ENCODE measurements at places on chromosomes 3 and 15.

- DNase-seq: no peak
Measured at GRCh38 chr15:63396152-63396928, 14.7 kb upstream of the CA12 start.

GRCh38 chr3:162168715-162169114 lies 672.1 kb downstream of the OTOL1 start:
- DNase-seq: no peak

DNA sequence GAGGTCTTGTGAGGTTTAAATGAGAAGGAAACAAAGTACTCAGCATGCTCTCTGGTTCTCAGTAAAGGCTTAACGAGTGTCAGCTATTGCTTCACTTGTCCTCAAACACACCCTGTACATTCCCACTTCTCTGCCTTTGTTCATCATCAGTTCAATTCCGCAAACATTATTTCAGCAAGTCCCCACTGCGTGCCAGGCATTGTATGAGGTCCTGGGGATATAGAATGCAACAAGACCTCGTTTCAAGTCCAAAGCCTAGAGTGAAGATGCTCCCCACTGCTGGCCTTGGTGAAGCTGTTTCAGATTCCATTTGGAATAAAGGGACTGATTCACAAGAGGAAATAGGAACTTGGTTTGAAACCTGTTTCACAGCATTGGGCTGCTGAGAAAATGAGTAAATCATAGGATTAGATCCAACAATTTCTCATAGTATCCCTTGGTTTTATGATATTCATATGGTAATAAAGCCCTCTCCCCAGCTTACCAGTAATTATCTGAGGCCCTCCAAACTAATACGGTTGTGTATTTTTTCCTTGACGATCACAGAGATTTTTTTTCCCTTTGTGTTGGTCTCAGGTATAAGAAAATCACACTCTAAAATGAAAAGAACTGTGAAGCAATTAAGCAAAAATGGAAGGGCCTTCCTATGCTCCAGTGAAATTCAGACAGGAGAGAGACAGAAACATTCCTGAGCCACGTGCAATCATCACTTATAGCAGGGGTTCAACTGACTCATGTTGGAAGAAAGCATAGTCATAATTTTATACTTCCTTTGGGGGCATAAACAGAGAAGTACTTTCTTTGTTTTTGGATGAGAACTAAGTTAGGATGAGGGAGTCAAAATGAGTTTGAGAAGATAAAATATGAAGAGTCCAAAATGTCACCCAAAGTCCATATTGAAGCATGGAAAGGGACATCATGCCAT lies 258.6 kb downstream of the RORA start:
- no peak for DNase-seq

DNA sequence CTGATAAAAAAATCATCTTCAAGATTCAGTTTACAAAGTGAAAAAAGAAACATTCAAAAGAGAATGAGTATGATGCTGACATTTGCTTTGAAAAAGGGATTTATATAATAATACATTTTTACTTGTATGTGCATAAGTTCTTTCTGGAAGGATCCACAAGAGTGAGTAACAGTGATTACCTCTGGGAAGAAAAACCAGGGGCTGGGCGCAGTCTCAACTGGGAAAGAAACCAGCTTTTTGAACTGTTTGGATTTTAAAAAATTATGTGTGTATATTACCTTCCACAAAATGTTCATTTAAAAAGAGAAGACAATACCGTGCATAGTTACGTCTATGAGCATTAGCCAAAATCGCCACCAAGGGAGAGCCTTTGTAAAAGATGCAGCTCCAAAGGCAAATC lies 1.3 kb downstream of the CLEC3B start:
- no peak for DNase-seq

DNA sequence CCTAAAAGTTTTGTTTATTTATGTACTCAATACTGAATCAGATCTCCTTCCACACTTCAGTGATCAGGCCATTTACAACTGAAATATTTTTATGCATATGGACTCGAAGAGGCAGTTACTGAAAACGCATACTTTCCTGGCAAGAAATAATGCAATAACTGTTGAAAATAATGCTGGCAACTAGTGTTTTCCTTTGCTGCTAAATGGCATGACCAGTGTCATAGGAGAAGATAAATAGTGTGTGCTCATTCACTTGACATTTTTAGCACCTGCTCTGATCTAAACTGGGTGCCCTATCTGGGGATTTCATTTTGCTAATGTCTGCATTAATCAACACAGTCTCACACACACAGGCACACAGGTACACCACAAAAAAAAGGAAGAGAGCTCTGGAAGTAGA lies 695.2 kb downstream of the TUSC7 start:
- DNase-seq: no peak

- no peak for DNase-seq
Measured at GRCh38 chr3:45319996-45320305, 68.4 kb upstream of the LARS2 start.

GRCh38 chr3:133527081-133527715 lies 46.3 kb upstream of the CDV3 start:
- DNase-seq: no peak

- no peak for DNase-seq
Measured at GRCh38 chr3:194962056-194962455, 276.4 kb downstream of the FAM43A start.

- DNase-seq: no peak
Measured at GRCh38 chr15:75112848-75113492, 88.7 kb upstream of the C15orf39 start.

DNA sequence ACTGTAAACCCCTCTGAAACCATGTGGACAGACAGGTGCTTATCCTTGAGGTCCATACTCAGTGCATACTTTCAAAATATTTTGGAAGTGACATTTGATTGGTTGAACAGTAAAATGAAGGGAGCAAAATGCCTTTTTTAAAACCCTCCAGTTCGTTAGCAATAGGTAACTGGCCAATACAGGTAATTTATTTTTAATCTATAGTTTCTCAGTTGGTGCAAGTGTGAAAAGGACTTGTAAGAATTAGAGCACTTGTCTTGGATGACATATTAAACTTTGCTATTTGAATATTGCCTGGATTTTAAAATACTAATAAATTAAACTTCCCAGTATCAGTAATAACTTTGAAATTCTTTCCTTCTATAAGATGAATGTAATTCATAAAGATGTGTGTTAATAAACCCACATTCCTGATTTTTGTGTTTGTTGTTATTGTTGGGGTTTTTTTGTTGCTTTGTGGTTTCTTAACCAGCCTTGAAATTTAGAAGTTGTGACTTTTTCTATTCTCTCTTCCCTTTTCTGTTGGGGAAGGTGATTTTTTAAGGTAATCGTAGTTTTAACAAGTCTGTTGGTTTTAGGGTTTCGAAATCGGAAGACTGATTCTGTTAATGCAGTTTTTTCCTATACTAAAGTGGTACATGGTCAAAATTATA lies 90.0 kb downstream of the STT3B start:
- no peak for DNase-seq

DNA sequence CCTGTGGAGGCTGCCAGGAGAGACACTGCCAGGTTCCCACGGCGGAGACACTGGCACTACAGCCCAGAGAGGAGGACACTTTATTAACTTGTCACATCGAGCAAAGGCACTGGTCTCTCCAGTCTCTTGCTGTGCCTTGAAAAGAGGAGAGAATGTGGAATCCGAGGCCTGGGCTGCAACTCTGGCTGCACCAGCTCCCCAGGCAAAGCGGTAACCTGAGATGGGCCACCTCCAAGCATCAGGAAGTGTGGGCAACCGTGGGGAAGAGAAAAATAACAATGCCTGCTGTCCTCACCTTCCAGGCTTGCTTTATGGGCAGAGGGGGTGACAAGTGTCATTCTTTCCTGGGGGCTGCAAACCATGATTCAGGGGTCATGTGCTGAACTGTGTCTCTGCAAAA lies 91.6 kb upstream of the RGMA start:
- no peak for DNase-seq

GRCh38 chr15:82763361-82764116 lies 42.3 kb downstream of the FSD2 start:
- DNase-seq: no peak

DNA sequence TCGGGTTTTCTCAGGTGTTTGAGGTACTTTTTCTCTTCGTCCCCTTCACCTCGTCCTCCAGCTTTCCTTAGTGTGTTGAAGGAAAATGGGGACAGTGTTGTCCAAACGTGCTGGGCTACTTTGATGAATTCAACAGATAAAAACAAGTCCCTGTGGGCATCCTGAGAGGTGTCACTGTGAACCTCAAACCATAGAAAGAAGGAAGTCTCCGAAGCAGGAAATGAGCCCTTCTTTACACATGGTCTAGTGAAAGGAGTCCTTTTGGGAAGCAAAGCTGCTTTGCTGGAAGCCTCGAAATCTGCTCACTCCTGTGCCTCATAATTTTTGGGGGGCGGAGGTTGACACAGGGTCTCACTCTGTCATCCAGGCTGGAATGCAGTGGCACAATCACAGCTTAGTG lies 10.6 kb downstream of the IL17RB start:
- no peak for DNase-seq

DNA sequence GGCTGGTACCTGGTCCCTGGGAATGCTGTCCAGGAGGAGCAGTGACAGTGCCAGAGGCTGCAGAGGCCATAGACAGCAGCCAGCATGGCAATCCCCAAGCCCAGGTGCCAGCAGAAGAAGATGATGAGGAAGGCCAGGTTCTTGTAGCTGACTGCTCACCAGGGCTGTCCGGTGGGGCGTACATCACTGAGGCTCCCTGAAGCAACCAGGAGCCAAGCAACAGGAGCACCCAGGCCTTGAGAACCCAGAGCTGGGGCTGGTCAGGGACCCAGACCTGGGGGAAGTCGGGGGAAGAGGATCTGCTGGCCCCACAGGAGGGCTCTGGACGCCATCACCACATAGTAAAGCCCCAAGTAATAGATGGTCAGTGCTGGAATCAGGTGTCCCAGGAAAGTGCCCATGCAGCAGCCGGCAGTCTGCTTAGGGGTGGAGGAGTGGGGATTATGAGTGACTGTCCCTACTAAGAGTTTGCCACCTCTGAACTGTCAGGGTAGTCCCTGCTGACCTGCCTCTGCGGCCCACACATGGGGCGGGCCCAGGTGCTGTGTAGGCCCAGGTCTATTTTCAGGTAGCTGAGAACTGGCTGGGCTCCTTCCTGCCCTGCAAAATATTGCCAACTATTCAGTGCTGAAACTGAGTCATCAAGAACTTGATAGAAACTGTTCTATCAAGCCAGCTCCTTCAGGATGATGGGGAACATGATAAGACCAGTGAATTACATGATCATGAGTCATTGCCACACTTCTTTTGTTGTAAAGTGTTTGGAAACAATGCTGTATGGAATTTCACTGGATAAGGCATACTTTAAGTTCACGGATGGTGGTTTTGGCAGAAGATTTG lies 68.7 kb downstream of the CHRD start:
- no peak for DNase-seq

GRCh38 chr3:94307588-94307987 lies 244.7 kb downstream of the NSUN3 start:
- no peak for DNase-seq

DNA sequence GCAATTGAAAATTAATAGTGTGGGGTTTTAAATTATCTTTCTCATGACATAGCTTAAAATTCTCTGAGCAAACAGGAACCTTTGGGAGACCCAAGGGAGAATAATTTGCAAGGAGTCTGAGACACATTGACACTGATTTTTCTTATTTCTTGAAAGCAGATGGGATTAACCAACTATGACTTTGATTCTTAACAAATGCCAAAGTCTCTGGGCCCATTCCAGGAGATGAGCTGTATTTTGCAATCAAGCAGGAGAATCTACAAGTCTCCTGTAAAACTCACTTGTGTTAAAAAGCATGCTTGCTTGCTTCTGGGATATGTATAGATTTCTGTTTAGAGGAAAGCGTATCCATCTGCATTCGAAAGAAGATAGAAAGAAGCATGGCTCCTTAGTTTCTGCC lies 71.3 kb upstream of the STT3B start:
- DNase-seq: no peak

DNA sequence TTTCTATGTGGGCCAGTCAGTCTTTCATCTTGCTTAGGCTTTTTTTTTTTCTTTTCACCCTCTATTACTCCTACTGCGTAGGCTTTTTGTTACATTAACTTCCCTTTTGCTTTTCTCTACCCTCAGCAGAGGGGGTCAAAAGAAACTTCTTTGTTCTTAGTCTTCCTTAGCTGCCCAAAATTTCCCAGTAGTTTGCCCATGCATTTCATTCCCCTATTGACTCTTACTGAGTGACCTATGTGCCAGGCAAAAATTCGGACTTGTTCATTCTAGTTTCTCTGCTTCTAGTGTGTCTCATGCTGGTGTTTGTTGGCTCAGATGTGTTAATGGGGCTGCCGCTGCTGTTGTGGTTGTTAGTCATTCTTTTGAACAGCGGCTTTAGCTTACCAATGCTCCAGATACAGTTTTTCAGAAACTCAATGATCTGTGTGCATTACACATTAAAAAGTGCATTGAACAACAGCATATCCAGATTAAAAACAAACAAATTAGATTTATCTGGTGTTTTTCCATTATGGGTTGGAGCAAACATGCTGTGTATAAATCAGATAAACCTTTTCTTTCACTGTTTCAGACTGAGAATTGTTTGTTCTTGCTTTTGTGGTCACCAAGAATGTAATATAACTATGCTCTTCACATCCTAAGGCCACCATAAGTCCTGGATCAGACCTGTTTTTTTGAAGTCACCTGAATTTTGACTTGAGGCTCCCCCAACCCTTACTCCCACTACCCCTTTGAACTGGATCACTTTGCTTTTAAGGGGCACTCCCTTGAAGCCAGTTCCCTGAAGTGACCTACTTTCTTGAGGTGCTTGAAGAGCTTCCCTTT lies 43.1 kb downstream of the PDE8A start:
- DNase-seq: no peak

- no peak for DNase-seq
Measured at GRCh38 chr15:70726753-70727152, 36.6 kb downstream of the UACA start.

DNA sequence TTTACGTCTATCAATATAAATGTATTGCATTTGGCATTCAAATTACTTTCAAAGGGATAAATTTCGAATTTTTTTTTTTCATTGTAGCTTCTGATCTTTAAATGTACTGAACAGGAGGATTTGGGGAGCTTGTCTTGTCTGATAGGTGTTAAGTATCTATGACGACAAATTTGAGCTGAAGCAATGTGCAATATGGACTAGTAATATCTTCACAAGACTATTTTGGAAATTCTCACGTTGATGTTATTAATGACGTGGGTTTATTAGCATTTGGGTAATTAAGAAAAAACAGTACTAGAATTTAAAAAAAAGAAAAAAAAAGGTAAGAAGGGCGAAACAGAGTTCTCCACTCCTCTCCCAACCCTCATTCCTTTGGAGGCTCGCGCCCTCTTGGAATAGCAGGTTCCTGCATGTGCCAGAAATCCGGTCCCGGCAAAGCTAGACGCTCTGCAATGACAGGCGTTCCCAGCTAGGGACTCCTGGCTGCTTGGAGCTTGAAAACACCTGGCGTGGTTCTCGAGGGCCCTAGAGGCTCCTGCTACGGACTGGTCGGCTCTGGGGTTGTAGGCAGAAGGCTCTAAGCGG lies 648 bp upstream of the P2RY1 start:
- no peak for DNase-seq

Data from stimulated activated CD4-positive, alpha-beta T cell treated with anti-CD3 and anti-CD28 coated beads, Interleukin-4, amount 100 ng/mL, for 48 hours (primary cell).